A172 (cell line): ENCODE measurements at places on chromosomes 16 and 17. TPM values are rescaled to one million over a fixed set of nuclear protein-coding genes. Genes with fewer than 3 reads are reported as not detected.

CACNA1G gene
- 0.17 and 0.81 TPM in 2 replicates for total RNA-seq

DNAI2 gene
- not detected in 2 replicates for total RNA-seq

NAT9 gene
- 22.8 and 32.5 TPM in 2 replicates for total RNA-seq

MYH8 gene
- total RNA-seq, result not detected in 2 replicates

PYDC1 gene
- not detected in 2 replicates for total RNA-seq

DBNDD1 gene
- 28.9 and 30.1 TPM in 2 replicates for total RNA-seq

- DNase-seq, result peak; percentile 32
Measured at GRCh38 chr16:73071131-73071940, 23.4 kb upstream of the ZFHX3 start.

DNA sequence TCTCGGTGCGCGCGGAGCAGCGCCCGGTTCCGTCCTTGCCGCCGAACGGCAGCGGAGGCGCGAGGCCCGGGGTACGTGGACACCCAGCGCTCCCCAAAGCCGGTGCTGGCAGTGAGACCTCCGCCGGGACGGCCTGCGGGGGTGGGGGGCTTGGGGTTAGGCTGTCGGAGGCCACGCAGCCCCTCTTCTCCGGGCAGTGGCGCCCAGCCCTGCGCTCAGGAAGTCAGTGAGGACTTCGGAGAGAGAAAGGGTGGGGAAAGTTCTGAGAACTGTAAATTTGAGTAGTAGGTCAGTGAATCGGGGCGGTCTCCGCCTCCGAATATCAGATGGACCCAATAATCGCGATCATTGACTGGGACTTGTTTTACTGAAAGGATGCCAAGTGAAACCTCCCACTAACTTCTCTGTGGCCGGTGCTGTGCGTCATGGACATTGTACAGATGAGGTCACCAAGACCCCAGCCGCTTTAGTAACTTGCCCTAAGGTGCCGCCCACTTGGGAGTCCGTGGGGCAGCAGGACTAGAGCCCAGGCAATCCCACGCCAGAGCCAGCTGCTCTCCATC lies 468 bp downstream of the IL4R start:
- peak; percentile 82 for DNase-seq

DNA sequence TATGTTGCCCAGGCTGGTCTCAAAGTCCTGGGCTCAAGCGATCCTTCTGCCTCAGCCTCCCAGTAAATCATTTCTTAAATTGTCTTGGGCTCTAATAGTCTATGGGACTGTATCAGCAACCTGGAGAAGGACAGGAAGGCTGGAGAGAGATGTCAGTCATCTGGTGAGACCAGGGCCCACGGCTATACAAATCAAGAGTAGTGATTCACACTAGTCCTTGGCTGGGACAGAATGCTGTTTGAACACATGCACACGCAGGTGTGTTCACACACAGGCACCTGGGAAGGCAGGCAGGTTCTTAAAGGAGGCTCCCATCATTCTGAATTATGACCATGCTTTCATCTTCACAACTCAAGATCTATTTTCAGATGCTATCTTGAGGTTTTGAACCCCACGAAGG lies 14.1 kb downstream of the NQO1 start:
- no peak for DNase-seq

- no peak for DNase-seq
Measured at GRCh38 chr17:30969989-30970830, 629 bp upstream of the RNF135 start.
